Immature natural killer cell (primary cell): ENCODE measurements at places on chromosomes 11 and 22.

DNA sequence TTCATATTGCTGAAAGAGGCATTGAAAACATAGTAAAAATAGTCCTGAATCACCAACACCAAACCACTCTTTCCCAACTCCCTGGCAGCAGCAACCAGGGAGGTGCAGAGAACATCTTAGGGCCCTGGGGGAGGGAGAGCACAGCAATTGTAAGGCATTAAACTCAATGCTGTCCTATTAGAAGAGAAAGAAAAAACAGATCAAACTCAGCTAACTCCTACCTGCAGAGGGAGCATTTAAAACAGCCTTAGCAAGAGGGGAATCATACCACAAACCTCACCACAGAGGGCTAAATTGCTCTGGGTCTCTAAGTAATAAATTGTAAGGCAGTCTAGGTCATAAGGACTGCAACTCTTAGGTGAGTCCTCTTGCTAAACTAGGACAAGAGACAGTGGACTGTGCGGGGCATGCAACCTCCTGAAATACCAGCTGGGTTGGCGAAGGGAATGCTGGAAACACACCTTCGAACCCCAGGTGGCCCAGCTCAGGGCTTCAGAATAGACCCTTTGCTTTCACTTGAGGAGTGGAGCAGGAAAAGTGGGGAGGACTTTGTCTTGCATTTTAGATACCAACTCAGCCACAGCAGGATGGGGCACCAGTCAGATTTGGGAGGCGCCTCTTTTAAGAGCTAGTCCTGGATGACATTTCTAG lies 697.1 kb upstream of the FAT3 start:
- DNase-seq: no peak

GRCh38 chr22:37904572-37905533 lies 1.2 kb upstream of the MICALL1 start:
- no peak for DNase-seq

GRCh38 chr22:25182131-25183110 lies 17.2 kb upstream of the CRYBB3 start:
- no peak for DNase-seq

- DNase-seq: no peak
These were observed 727.4 kb downstream of the ETS1 start for GRCh38 chr11:127859941-127860354.

DNA sequence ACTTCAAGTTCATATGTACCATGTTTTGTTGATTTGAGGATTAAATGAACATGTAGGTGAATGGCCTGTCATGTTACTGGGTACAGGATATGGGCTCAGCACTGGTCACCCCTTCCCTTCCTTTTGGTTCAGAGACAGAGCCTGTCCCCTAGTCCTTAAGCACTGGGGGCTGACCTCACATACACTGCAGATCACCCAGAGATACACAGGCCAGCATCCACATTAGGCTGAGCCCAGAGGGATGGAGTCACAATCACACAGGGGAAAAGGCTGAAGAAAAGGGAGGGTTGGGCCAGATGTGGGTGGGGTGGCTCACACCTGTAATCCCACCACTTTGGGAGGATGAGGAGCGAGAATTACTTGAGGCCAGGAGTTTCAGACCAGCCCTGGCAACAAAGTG lies 62.3 kb downstream of the IGLL5 start:
- DNase-seq: no peak

GRCh38 chr11:27551127-27551526 lies 44.6 kb upstream of the LIN7C start:
- no peak for DNase-seq

GRCh38 chr11:41499429-41499828 lies 40.0 kb upstream of the LRRC4C start:
- no peak for DNase-seq

GRCh38 chr22:43883012-43883661 lies 8.7 kb downstream of the PNPLA5 start:
- peak; percentile 33 for DNase-seq

GRCh38 chr11:112847568-112847967 lies 113.7 kb upstream of the NCAM1 start:
- DNase-seq: no peak

DNA sequence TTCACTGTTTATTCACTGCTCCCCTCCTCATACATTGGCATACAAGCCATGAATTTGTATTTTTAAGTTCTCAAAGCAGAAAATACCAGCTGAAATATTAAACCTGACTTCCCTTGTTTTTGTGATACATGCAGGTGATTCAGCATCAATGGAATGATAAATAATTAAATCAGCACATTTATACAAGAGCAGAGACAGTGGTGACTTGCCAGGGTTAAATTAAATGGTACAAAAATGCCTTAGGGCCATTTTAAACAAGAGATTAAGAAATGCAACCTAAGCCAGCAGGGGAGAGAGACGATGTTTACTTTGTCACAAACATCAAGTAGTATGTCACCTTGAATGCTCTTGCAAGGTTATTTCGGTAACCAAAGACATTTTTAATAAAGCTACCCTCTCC lies 95.9 kb upstream of the DDI1 start:
- DNase-seq: no peak

- DNase-seq: no peak
These were observed 141.6 kb downstream of the CRYBB2 start for GRCh38 chr22:25360891-25361645.

GRCh38 chr11:93639548-93639947 lies 21.9 kb upstream of the CEP295 start:
- no peak for DNase-seq

GRCh38 chr11:91124363-91124762 lies 901.5 kb upstream of the CHORDC1 start:
- DNase-seq: no peak

- no peak for DNase-seq
These were observed 42.4 kb upstream of the TSKU start for GRCh38 chr11:76740772-76741171.

GRCh38 chr22:44595841-44596341 lies 97.9 kb upstream of the RTL6 start:
- peak; percentile 51 for DNase-seq

- no peak for DNase-seq
These were observed 26.7 kb upstream of the PRSS23 start for GRCh38 chr11:86773513-86774252.

- DNase-seq: no peak
These were observed 14.1 kb downstream of the FAM83F start for GRCh38 chr22:40008726-40009291.

GRCh38 chr22:44823806-44824205 lies 71.4 kb downstream of the ARHGAP8 start:
- no peak for DNase-seq

DNA sequence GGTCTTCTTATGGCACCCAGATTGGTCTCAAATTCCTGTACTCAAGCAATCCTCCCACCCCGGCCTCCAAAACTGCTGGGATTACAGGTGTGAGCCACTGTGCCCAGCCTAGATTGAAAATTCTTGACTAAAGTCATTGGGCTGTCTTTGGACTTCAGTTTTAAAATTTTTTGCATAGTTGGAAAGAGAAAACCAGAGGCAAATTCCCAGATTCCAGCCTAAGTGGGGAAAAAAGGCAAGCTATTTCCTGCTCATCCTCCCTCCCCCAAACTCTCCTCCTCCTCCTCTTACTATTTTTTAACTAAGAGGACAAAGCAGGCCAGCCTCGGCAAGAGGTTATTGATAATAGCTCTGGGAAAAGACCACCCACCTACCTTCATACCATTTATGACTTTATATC lies 78.6 kb upstream of the CLMP start:
- no peak for DNase-seq

- no peak for DNase-seq
These were observed 47.5 kb downstream of the NCAPD3 start for GRCh38 chr11:134176284-134176683.

DNA sequence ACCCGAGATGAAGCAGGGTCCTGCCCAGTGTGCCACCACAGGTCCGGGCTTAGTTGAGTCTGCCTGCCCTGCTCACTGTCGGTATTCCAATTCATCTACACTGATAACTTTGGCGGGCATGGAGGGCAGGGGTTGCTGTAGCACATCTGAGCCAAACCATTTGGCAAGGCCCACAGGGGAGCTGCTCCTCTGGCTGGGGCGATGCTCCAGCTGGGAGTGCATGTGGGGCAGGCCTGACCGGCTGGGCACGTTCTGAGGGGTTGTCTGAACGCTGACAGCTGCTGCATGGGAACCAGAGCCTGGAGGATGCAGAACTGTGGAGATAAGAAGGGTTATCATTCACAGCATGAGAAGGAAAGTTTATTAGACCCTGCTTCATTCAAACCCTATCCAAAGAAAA lies 40.4 kb downstream of the DRG1 start:
- no peak for DNase-seq

- no peak for DNase-seq
These were observed 163.7 kb downstream of the DYNC2H1 start for GRCh38 chr11:103272876-103273275.

- no peak for DNase-seq
These were observed 14.7 kb downstream of the SSH3 start for GRCh38 chr11:67317888-67318555.

- DNase-seq: peak; percentile 68
These were observed 34.0 kb upstream of the FBXO3 start for GRCh38 chr11:33808228-33808828.

- DNase-seq: no peak
These were observed 74.7 kb upstream of the CD44 start for GRCh38 chr11:35064114-35064800.

GRCh38 chr11:125247431-125247830 lies 82.9 kb downstream of the PKNOX2 start:
- DNase-seq: no peak

DNA sequence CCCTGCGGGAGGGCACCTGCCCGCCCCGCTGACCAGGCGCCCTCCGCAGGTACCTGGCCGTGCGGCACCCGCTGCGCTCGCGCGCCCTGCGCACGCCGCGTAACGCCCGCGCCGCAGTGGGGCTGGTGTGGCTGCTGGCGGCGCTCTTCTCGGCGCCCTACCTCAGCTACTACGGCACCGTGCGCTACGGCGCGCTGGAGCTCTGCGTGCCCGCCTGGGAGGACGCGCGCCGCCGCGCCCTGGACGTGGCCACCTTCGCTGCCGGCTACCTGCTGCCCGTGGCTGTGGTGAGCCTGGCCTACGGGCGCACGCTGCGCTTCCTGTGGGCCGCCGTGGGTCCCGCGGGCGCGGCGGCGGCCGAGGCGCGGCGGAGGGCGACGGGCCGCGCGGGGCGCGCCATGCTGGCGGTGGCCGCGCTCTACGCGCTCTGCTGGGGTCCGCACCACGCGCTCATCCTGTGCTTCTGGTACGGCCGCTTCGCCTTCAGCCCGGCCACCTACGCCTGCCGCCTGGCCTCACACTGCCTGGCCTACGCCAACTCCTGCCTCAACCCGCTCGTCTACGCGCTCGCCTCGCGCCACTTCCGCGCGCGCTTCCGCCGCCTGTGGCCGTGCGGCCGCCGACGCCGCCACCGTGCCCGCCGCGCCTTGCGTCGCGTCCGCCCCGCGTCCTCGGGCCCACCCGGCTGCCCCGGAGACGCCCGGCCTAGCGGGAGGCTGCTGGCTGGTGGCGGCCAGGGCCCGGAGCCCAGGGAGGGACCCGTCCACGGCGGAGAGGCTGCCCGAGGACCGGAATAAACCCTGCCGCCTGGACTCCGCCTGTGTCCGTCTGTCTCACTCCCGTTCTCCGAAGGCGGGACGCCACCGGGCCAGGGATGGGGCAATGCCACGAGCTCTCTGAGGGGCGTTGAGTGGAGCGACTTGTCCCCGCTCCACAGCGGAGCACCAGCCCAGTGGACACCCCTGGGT lies 1.8 kb downstream of the GALR3 start:
- no peak for DNase-seq

GRCh38 chr22:46057246-46058090 lies 80.5 kb upstream of the WNT7B start:
- DNase-seq: no peak
